ENCODE measurements at places on chromosomes 12 and 14.
A peak's percentile ranks its signal among the peaks of the same experiment; 100 is the strongest.

DNA sequence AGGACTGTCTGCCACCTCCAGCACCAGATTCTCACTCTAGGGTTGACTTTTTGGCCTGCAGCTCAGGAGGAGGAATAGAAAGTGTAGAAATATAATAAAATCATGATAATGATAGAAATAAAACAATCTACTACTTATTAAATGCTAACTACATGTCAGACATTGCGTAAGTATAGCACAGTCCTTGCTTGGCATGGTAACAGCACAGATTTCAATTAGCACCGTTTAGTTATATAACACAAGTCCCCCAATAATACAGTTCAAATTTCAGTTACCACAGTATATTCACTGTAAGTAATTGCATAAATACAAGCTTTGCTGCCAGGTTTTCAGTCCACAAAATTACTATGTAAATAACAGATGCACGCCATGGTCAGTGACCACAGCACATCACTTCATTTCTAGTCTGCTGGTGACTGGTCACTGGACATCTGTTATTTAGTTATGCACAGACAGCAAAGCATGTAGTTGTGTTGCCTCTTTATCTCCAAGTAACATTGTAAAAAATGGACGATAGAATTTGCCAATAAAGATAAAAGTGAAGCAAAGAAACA lies 6.5 kb upstream of the GLT8D2 start:
- no peak for DNase-seq

- no peak for DNase-seq
Measured at GRCh38 chr14:26926585-26926984, 328.8 kb upstream of the NOVA1 start.

- no peak for DNase-seq
Measured at GRCh38 chr12:119593578-119594398, at the start of gene TMEM233. Gene TMEM233, plus strand, starts transcription at chr12:119593774. Its CDS starts 75 bp downstream, at chr12:119593849.

GRCh38 chr14:101193106-101193844 lies 289.8 kb upstream of the RTL1 start:
- DNase-seq: no peak

DNA sequence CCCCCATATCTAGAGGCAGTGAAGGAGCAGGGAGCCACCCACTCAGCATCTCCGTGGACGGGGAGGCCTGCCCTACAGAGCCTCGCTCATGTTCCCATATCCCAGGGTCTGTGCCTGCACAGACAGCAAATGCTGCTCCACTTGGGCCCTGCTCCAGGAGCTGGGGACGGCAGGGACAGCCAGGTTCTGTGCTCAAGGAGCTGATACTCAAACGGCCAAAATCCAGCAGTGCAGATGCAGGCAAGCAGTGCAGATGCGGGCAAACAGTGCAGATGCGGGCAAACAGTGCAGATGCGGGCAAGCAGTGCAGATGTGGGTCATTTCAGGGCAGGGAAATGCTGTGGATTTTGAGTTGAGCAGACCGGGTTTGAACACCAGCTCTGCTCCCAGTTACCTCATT lies 6.2 kb upstream of the SERPINA12 start:
- no peak for DNase-seq

GRCh38 chr12:3229577-3229976 lies 152.4 kb downstream of the TSPAN9 start:
- DNase-seq: no peak

DNA sequence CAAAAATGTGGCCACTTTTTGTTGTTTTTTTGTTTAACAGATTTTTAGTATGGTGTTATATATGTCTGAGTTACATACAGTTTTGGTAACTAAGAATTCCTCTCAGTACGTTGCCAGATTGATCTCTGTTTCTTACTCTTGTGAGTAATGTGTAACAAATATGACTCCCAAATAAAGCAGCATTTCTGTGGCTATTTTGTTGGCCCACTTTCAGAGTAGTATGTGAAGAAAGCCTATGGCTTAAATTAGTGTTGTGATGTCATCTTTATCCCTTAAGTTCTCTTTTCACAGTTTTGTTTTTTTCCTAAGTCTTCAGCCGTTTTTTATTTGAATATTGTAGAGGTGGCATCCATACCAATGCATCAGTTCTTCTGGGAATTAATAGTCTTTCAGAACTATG lies 10.7 kb downstream of the PCNX4 start:
- no peak for DNase-seq

- DNase-seq: no peak
Measured at GRCh38 chr12:45743247-45743646, 13.7 kb downstream of the ARID2 start.

- DNase-seq: no peak
Measured at GRCh38 chr12:124812356-124812755, 51.3 kb downstream of the SCARB1 start.

- no peak for DNase-seq
Measured at GRCh38 chr12:30178916-30179315, 395.2 kb upstream of the TMTC1 start.

DNA sequence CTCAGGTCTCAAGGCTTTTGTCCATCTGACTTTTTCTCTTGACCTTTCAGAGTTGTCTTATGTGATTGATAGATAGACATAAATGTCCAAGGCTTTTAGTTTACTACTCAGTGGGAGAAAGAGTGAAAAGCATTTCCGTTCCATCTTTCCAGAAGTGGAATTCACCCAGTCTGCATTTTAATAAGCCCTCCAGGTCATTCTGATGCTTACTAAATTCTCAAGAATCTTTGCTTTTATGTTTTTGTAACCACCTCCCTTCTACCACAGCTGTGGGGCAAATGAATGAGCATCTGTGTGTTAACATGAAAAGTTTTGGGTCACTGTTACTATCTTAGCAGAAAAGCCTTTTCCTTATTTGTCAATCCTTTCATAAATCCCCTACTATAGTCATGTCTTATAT lies 251.4 kb downstream of the LRIG3 start:
- DNase-seq: no peak

DNA sequence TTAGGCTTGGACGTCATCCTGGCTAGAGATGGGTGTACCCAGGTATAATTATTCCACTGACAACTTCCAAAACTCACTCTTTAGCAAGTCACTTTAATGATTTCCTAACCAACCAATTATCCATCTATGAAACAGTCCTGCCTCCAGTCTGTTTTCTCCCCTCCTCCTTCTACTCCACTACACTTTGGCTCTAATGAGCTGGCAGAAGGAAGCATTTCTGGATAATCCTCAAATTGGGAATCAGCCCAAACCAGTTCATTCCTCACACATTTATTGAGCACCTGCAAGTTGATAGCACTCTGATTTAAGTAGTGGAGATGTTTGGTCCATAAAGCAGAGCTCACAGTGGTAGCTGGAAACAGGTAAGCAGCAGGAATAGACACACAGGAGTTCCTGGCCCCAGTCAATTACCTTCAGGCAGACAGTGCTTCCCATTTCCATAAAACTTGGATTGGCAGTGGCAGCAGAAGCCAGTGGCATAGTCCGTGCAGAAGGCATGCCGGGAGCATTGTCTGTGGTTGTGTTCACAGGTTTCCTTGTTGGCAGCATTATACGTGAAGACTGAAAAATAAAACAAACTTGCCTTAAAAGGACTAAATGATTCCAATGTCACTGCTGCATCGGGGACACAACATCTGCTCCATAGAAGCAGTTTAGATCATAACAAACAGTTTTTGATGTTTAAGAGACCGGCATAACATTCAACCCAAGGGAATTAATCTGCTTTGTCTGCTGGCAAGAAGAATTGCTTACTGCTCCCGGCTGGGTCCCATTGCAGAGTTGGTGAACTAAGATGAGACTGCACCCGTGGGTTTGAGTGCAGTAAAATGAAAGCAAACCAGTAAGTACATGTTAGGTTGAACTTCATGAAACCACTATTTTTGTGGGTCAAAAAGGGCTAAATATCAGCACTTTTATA lies 26.2 kb downstream of the NID2 start:
- no peak for DNase-seq

GRCh38 chr14:26729851-26730250 lies 132.0 kb upstream of the NOVA1 start:
- DNase-seq: no peak

DNA sequence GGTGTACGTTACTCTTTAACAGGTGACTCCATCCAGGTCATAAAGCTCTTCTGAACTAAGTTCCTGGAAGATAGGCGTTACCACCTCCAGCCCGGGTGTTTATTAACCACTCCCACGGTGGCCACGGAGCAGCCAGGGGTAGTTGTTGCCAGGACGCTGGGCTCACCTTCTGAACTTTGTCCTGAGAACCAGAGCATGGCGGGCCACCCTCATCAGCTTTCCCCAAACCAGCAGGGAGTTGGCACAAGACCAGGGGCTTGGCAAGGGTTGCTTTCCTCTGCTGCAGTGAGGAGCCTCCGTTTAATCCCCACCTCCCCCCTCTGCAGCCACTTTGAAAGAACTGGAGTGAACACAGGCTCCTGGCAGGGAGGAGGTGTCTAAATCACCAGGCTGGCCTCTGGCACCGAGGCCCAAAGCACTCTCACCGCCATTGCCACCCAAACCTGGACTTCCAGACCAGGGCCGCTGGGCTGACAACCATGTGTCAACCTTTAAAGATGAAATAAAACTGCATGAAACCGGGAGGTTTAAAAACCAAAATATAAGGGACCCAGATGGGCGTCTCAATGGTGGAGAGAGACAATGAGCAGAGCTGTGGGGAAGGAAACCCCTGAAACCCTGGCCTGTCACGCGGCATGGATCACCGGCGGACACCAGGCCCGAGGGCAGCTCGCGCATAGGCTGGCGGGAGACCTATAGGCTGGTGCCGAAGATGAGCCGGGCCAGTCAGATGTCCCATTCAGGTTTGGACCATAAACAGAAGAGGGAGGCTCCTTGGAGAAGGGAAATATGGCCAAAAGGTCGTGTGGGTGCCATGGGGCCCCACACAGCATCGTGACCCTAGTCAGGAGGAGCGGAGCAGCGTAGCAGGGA lies 30.9 kb upstream of the TDRD9 start:
- DNase-seq: no peak

GRCh38 chr14:53890611-53891101 lies 66.0 kb downstream of the BMP4 start:
- DNase-seq: no peak

- no peak for DNase-seq
Measured at GRCh38 chr12:130117233-130117632, 45.0 kb upstream of the FZD10 start.

DNA sequence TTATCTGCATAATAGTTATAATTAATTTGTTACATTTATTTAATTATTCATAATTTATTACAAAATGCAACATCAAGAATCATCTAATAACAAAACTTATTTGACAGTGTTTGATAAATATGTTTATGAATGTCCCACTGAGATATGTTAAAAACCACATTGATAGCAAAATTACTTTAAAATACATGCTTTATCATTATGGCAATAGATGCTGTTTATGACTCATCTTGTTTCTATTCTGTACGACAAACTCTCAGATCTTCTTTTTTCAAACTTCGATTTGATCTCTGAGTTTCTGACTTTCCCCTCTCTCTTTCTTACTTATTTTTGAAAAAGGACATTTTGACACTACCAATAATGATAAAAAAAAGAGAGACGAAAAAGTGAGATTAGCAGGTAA lies 56.8 kb upstream of the LRRK2 start:
- DNase-seq: no peak

GRCh38 chr12:32450768-32451167 lies 51.4 kb downstream of the FGD4 start:
- no peak for DNase-seq

GRCh38 chr12:30905463-30906009 lies 21.0 kb upstream of the TSPAN11 start:
- DNase-seq: no peak

- DNase-seq: peak; percentile 68
Measured at GRCh38 chr14:99320105-99320572, 48.1 kb upstream of the BCL11B start.

DNA sequence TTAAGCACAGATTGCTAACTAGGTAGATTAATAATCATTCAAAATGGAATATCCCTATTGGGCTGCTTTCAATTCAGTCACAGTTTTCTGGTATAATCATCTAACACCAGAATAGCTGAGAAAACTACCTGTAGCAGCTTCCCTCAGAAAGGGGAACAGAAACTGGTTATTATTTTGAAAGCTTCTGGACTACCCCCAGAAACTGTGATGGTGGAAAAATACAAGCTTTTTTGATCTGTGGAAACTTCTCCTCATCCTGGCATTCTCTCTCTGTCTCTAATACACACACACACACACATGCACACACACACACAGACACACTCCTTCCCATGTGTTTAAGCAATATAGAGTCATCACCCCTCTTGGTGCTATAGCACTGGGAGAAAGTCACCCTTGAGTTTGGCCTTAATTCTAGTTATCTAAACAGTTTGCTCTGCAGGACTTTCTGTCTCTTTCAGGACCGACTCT lies 251.5 kb upstream of the LMO3 start:
- no peak for DNase-seq

DNA sequence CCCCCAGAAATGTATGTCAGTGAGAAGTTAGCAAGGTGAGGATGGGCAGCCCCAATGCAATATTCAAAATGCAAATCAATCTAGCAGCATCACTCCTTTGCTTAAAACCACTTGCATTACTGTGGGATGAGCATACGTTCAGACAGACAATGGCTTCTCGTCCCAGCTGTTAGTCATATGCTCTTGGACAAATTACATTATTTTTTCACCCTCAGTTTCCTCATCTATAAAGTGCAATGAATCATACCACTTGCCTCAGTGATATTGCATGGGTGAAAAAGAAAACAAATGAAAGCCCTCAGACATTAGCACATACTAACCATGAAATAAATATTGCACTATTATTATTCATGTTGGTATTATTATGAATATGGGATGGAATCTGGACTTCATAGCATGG lies 132.3 kb downstream of the C12orf75 start:
- no peak for DNase-seq

DNA sequence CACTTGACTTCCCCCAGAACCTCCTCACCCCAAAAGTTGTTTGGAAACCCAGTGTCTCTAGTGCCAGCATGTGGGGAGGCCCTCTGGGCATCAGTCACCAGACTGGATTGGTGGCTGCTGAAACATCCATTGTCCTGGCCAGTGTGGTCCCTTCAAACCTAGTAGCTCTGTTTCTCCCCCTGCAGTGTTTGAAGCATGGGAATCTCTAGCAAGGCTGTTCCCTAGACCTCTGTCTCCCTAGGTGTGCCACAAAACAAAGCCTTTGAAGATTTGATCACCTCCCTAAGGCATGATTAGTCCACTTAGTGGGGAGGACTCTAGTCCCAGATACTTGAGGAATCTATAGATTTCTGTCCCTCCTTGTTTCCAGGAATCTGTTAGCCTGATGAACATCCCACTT lies 60.3 kb downstream of the ARF6 start:
- no peak for DNase-seq

GRCh38 chr14:104005489-104005888 lies 63.2 kb upstream of the RD3L start:
- no peak for DNase-seq
